ENCODE measurements at places on chromosomes 5 and 9.

- no peak for DNase-seq
These were observed 122.2 kb upstream of the PTGER4 start for GRCh38 chr5:40557501-40557900.

DNA sequence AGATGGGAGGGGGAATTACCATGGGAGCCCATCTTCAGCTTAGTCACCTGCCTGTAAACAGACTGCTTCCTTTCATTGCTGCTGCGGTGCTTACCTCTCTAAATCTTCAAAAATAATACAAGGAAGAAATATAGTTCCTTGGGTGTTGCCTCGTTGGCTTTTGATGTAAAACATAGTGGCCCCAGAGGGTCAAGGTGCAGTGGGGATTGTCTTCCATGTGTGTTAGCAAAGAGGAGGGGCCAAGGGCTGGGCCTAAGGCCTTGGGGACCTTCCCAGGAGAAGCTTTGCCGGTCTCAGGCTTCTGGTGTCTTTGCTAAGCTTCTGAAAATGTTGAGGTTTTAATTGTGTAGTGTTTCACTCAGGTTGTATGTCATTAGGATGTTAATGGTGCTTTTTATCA lies 90.0 kb downstream of the PDE8B start:
- no peak for DNase-seq

- DNase-seq = no peak
These were observed 55.1 kb downstream of the RETREG1 start for GRCh38 chr5:16561660-16562059.

DNA sequence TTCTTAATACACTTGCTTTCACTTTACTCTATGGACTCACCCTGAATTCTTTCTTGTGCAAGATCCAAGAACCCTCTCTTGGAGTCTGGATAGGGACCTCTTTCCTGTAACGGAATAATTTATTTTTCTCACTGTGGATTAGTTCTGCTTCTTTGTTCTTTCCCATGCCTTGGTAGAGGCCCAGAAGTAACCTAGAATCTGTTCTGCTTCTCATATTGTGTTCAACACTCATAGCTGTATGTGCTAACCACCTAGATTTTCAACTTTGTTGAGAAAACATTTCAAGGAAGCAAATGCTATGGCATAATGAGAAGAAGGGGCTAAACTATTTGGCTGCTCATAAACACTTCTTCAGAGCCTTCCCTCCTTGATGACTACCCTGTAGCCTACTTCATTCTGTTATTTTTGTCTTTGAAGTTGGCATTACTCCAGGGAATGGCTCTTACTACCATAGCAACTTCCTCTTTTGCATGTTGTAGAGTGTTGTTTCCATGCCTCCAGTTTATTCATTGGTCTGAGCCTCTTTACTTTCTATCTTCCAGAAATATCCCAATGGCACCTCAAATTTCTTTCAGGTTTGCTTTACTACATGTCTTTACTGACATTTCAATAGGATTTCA lies 74.3 kb downstream of the KIAA0825 start:
- DNase-seq = peak; percentile 89

DNA sequence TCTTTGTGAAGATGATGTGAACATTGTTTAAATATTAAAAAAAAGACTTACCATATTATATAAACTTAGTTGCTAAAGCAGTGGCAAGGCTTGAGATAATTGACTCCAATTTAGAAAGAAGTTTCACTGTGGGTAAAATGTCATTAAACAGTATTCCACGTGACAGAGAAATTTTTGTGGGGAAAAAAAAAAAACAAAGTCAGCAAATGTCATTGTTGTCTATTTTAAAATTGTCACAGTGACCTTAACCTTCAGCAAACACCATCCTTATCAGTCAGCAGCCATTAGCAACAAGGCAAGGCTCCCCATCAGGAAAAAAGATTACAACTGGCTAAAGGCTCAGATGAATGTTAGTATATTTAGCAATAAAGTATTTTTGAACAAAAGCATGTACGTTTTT lies 99.3 kb upstream of the CDH18 start:
- DNase-seq = no peak

DNA sequence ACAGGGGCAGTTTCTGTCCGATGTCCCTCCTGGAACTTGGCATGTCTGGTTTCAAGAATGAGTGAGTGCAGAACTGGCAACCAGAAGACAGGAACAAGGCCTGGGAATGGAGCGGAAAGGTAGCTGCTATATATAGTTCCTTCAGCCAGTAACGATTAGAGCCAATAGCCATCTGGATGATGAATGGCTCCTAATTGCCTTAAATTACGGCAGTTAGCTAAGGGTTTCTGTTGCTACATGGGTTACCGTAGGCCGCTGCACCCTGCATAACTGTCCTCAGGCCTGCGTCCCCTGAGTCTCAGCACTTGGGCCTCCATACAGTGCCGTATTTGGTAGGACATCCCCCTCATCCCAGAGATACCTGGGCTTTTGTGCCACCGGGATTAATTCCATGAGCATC lies 29.4 kb downstream of the WWC1 start:
- no peak for DNase-seq

GRCh38 chr9:89802781-89803355 lies 198.1 kb downstream of the GADD45G start:
- DNase-seq = no peak

DNA sequence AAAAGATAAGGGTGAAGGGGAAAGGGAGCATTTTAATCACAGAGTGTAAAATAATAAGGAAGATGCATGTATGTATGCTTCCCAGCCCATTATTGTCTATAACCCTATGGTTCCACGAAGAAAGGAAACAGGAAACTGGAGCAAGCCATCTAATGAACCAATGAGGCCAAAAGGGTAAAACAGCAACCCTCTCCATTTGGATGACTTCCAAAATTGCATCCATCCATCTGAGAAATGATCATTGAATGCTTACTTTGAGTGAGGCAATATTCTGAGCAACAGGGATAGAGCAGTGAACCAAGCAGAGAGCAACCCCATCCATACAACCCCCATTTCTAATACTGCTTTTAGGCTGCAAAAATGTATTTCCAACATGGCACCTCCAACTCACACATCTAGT lies 46.9 kb downstream of the ARL15 start:
- DNase-seq = no peak

GRCh38 chr9:14466429-14466818 lies 152.5 kb upstream of the NFIB start:
- no peak for DNase-seq

GRCh38 chr9:92887880-92888338 lies 10.1 kb upstream of the ZNF484 start:
- DNase-seq = no peak

DNA sequence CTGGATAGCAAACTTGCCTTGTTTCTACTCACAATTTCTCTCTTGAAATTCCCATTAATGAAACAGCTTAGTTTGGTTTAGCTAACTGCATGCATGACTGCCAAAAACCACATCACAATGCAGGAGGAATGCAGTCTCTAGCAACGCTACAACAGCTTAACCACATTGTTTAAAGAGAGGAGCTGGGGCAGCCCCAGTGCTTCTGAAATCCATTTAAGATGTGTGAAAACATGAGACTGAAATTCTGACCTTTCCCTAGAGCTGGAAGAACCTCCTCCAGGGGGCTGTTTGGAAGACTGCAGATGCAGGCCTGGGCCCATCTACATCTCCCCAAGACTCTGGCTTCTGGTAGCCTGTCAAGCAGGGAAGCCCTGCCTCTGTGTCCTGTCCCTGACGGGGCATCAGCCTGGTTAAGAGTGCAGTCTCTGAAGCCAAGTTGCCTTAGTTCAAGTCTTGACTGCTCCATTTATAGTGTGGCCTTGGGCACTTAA lies 157.1 kb downstream of the ZNF462 start:
- DNase-seq = no peak

- DNase-seq = no peak
These were observed 9.4 kb upstream of the LMX1B start for GRCh38 chr9:126604059-126605055.

GRCh38 chr5:72305194-72306142 lies 14.6 kb downstream of the MRPS27 start:
- DNase-seq = peak; percentile 47

GRCh38 chr9:97502222-97502983 lies 937 bp downstream of the TMOD1 start:
- DNase-seq = no peak

DNA sequence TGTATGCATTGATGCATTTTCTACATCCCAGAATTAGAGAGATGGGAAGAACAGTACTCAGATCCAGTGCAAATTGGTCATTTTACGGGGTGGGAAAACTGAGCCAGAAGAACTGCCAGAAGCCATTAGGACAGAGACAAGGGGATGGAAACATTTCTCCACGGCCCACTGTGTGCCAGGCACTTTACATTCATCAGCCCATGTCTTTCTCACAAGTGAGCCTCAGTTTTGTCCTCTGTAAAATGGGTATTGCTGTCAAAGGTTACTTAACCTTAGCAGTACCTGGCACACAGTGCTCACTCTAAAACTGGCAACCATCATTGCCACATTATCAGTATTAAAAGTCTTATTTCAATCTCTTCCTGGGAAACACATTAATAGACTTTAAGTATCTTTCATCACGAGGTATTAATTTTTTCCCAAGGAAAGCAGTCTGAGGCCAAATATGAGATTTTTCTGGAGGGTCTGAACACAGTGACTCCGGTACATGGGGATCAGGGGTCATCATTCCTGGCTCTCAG lies 5.2 kb downstream of the DUSP1 start:
- no peak for DNase-seq

- DNase-seq = no peak
These were observed 369.5 kb downstream of the PRELID2 start for GRCh38 chr5:145465474-145466263.

DNA sequence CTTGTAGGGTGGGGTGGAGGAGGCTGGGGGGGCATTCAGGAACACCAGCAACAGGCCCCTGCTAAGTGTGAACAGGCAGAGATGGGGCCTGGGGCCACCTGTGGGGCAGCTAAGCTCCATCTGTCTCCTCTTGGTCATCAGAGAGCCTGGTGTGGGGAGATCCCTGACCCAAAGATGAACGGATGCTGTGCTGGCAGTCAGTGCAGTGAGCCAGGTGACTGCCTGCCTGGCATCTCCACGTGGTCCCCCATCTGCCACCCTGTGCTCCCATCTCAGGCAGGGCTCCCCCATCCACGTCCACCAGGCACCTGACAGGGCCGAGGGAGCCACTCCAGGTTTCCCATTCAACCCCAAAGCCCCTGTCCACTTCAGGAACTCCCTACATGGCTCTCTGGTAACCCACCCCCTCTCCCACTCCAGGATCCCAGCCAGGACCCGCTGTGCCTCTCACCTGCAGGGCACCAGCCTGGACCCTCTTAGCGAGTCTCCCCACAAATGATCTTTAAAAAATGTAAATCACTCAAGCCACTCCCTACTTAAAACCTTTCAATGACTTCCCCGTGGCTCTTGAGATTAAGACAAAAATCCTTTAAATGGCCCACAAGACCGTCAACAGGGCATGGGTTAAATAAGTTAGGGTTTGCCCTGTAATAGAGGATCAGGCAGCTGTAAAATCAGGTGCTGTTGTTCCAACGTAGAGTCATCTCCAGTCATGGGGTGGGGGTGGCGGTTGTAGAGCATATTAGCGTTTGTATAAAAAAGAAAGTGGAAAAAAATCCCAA lies 60.8 kb downstream of the LMX1B start:
- DNase-seq = no peak

DNA sequence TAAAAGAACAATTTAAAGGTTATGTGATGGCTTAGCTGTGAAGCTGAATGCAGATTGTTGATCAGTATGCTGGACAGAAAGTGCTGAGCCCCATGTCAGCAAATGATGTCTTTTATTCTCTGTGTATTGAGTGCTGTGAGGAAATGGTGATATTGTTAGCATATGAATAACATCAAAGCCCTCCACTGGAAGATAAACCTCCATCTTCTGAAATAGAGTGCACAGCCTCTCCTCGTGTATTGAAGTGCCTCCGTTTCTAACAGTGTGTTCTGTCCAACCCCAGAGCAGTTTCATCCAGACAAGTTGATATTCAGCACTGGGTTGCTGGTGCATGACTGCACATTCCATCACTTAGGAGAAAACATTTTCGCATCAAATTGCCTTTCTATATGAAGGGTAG lies 242.9 kb downstream of the CSNK1G3 start:
- DNase-seq = no peak

GRCh38 chr5:79512049-79512448 lies 1.9 kb downstream of the HOMER1 start:
- peak; percentile 28 for DNase-seq

GRCh38 chr5:143979044-143979690 lies 167.2 kb downstream of the HMHB1 start:
- DNase-seq = no peak

DNA sequence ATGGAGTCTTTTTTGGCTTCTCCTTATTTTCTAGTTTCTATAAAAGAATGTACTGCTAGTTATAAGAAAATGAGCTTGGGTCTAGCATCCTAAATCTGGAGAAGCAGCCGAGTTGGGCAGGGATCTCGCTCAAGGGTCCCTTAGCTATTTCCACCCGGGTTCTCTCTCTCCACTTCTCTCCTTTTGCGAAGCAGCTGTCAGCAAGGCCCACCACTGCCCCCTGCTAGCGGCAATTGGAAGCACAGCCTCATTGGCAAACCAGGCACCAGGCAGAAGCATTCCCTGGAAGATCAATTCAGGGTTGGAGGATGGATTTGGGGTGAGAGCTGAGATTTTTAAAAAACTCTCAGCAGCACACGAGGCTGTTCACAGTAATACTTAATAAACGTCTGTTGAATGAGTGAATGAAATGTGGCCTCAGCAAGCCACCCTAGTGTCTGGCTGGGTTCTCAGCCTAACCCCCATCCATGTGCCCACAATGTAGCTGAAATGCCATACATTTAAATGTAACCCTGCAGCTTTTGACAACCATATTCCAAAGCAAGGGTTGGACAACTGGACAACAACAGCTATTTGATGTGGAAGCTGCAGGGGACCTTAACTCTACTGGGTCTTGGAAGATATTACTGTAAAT lies 34.6 kb upstream of the TNIP1 start:
- DNase-seq = peak; percentile 82

Measured in suppressor macrophage (primary cell).